CD14-positive monocyte (primary cell): ENCODE measurements at places on chromosomes 11 and 22.

- DNase-seq = no peak
Observed at GRCh38 chr11:100882957-100883356, 195.9 kb downstream of the ARHGAP42 start.

GRCh38 chr11:110977661-110978060 lies 265.4 kb upstream of the ARHGAP20 start:
- DNase-seq = peak; percentile 65

DNA sequence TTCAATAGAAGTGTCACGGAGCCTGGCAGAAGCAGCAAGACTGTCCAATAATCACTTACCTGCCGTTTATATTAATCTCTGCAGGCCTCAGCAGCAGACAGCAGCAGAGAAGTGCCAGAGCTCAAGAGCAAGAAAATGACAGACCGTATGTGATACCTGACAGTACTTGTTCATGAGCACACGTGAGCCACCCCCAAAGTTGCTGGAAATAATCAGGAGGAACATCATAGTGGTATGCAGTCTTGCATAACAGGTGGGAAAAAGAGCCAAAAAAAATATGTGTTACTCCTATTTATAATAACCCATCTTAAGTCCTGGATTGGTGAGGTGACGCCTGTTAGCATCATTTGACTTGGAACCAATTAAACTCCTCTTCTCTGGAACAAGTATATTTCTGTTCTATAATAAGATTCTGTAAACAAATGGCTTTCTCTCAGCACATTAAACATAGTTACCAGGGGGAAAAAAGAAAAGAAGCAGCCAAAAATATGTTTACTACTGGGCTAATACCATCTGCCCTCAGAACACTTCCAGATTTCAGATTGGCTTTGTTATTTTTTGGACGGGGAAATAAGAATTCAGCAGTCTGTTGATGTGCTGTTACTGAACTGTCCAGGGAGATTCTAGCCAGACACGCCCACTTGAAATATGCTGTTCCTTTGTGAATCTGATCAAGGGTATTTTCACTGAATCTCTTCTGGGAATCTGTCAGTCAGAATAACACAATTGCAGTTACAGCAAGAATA lies 7.9 kb upstream of the SLN start:
- no peak for DNase-seq

- no peak for DNase-seq
Observed at GRCh38 chr11:109378034-109378433, 44.0 kb upstream of the C11orf87 start.

DNA sequence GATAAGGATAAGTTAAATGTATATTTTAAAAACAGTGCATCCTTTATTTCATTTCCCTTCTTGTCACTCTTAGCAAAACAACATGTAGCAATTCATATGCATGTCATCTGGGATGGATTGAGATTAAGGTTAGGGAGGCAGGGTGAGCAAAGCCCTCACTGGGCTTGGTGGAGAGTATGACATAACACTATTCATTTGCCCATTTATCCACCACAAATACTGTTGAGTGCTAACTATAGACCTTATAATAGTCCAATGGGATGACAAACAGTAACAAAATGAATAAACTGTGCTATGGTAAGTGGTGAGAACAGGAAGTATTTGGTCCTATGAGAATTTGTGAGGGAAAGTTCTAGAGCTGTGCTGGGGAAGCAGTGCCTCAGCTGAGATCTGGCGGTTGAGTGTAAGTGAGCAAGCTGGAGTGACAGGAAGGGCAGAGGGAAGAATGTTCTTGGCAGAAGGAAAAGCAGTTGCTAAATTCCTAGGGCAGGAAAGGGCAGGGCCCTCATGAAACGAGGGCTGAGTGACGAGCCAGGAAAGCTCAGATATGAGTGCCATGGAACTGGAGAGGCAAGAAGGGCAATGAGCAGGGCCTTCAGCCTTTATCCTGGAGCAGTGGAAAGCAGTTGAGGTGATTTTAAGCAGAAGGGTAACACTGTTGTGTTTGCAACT lies 6.7 kb downstream of the HSD17B12 start:
- DNase-seq = no peak

GRCh38 chr11:1271002-1271401 lies 38.4 kb downstream of the TOLLIP start:
- no peak for DNase-seq

GRCh38 chr22:29244785-29245625 lies 22.8 kb downstream of the RHBDD3 start:
- no peak for DNase-seq

GRCh38 chr11:5622802-5623201 lies 2.0 kb upstream of the TRIM34 start:
- DNase-seq = no peak

DNA sequence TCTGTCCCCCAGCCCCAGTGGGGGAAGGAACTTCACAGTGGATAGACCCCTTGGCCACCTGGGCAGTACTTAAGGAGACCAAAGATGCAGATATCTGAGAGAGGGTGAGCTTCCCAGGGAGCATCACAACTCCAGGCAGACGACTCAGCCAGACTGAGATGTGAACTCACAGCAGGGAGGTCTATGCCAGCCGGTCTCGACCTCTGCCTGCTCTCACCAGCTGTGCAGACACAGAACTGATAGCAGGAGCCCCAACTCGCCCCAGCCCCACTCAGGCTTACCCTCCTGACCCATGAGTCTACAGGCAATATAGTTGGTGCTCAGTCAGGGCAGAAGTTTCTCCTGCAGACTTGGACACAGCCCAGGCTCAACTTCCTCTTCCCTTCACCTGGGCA lies 29.7 kb upstream of the ACCSL start:
- no peak for DNase-seq

DNA sequence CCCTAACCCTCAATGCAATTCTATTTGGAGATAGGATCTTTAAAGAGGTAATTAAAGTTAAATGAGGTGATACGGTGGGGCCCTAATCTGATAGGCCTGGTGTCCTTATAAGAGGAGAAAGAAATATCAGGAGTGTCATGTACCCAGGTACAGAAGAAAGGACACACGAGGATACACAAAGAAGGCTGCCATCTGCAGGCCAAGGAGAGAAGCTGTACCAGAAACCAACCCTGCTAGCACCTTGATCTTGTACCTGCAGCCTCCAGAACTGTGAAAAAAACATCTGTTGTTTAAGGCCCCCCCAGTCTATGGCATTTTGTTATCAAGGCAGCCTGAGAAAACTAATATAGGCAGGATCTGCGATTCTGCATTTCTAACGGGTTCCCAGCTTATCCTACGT lies 44.2 kb downstream of the FBXO7 start:
- no peak for DNase-seq
